ENCODE measurements at places on chromosomes 7 and 10.

DNA sequence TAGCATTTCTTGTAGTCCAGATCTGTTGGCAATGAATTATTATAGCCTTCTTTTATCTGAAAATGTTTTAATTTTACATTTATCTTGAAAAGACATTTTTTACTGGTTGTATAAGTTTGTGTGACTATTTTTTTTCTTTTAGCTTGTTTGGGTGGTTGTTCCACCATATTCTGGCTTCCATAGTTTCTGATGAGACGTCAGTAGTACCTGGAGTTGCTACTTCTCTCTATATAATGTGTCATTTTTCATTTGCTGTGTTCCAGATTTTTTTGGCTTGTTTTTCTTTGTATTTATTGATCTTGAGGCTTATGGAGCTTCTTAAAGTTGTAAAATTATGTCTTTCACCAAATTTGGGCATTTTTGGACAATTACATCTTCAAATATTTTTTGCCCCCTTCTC is 168.8 kb downstream of the DNAJB6 start:
- DNase-seq = no peak

- DNase-seq = peak; percentile 47
These were observed 687 bp downstream of the HELLS start for GRCh38 chr10:94546049-94546900.

GRCh38 chr7:69211336-69211735 is 386.9 kb upstream of the AUTS2 start:
- DNase-seq = no peak

- no peak for DNase-seq
These were observed 141.2 kb downstream of the LYZL1 start for GRCh38 chr10:29430101-29430500.

DNA sequence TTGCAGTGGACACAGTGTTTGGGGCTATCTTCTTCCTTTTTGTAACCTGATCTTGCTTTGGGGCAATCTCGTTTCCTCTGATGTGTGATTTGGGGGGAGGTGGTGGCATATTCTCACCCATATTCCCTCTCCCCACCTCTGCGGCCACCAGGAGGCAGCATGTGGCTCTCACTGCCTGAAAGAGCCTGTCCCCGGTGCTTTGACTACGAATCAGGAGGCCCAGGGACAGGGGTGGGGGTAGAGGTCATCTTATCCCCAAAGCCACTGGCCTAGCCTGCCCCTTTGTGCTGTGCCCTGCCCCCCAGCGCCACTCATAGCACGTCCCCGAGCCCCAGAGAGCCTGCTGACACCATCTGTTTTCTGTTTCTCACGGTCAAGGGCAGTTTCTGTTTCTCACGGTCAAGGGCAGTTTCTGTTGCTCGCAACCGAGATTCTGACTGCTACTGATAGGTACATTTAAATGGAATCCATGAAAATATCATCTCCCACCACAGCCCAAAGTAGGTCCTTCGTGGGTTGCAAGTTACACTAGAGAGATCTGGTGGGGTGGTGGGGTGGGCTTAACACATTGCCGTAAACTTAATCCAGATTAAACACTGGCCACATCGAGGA is 28.2 kb downstream of the PHYH start:
- DNase-seq = peak; percentile 78

DNA sequence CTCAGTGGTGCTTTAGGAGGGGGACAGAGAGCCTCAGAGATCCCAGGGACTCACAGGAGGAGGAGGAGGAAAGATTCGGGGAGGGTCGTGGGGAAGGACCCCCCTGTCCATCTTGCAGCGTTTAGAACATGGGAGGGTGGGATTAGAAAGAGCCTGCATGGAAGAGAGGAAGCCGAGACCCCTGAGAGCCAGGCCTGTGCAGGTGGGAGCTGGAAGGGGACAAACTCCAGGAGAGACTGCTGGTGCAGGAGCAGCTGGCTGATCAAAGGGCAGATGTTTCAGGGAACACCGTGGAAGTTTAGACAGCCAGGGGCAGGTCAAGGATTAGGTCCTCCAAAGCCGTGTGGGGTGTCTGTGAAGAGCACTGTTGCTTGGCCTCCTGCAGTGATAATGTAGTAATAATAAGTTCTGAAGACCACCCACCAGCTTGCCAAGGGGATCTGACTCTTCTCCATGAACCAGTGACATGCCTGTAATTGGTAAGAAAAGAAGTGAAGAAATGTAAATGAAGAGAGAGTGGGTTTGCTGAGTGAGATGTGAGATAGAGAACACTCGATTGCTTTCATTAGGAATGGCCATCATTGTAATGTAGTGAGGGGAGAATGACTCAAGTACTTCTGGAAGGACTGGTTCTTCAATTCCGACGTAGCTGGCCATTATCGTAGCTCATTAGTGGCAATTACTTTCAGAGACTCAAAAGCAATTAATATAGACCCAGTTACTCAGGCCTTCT is 425.6 kb downstream of the PAXIP1 start:
- no peak for DNase-seq

GRCh38 chr7:76380623-76380966 is 21.8 kb upstream of the YWHAG start:
- DNase-seq = no peak

DNA sequence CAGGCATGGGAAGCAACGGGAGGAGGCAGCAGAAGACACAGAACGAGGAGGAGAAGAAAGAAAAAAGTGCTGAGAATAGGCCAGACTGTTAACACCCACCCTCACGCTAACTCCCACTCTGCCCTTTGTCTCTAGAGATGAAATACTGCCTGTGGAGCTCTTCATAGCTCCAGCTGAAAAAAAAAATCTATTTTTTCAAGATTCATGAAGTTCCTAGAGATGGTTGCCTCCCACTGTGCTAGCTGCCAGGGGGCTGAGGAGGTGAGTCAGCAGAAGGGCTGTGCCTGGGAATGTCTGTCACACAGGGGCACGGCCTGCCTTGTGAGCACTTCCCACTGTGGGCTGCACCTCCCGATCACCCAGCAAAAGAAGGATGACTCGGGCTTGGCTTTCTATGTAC is 144.5 kb downstream of the RNF216 start:
- DNase-seq = no peak

GRCh38 chr7:97015279-97015678 is 9.4 kb downstream of the DLX5 start:
- DNase-seq = no peak

DNA sequence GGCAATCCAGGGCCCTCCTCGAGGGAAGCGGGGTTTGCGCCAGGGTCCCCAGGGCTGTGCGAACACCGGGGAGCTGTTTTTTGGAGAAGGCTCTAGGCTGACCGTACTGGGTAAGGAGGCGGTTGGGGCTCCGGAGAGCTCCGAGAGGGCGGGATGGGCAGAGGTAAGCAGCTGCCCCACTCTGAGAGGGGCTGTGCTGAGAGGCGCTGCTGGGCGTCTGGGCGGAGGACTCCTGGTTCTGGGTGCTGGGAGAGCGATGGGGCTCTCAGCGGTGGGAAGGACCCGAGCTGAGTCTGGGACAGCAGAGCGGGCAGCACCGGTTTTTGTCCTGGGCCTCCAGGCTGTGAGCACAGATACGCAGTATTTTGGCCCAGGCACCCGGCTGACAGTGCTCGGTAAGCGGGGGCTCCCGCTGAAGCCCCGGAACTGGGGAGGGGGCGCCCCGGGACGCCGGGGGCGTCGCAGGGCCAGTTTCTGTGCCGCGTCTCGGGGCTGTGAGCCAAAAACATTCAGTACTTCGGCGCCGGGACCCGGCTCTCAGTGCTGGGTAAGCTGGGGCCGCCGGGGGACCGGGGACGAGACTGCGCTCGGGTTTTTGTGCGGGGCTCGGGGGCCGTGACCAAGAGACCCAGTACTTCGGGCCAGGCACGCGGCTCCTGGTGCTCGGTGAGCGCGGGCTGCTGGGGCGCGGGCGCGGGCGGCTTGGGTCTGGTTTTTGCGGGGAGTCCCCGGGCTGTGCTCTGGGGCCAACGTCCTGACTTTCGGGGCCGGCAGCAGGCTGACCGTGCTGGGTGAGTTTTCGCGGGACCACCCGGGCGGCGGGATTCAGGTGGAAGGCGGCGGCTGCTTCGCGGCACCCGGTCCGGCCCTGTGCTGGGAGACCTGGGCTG is 26.0 kb downstream of the PRSS2 start:
- DNase-seq = peak; percentile 58

- no peak for DNase-seq
These were observed 56.1 kb downstream of the MKI67 start for GRCh38 chr10:128070161-128070560.

DNA sequence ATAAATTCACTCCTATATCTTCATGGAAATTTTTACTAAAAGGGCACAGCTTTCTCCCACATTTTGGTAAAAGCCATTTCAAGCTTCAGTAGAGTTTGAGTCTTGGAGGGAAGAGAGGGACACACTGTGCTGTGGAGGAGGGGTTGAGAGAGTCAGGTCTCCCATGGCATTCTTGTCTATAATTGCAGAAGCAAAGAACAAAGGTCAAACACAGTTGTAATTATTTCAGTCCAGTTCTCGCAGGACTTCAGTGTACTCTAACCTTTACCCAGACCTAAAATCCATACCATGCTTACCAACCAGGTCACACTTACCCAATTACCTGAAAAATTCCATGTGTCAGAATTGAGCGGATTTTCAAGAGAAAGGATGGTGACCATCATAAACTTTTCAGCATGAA is 298.4 kb downstream of the XPNPEP1 start:
- DNase-seq = no peak

DNA sequence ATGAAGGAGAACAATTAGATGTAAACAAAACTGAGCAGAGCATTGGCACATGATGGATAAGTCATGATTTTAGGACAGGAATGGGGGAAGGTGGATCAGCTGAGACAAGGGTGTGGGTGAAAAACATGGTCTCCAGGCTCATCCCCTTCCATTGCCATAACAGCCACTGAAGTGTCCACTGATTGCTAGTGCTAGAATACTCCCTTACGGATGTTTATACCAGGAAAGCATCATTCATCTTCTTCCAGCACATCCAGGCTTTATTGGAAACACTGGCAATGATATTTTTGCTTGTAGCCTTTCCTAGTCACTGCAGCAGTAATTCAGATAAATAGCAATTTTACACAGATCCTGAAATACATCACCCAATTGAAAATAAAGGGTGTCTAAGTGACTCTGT is 259.5 kb downstream of the PLXDC2 start:
- no peak for DNase-seq

GRCh38 chr7:118142012-118142411 is 42.0 kb upstream of the LSM8 start:
- no peak for DNase-seq

GRCh38 chr7:77827999-77828398 is 29.4 kb downstream of the PHTF2 start:
- DNase-seq = no peak

- no peak for DNase-seq
These were observed 157.7 kb downstream of the ADAM12 start for GRCh38 chr10:126230587-126230986.

DNA sequence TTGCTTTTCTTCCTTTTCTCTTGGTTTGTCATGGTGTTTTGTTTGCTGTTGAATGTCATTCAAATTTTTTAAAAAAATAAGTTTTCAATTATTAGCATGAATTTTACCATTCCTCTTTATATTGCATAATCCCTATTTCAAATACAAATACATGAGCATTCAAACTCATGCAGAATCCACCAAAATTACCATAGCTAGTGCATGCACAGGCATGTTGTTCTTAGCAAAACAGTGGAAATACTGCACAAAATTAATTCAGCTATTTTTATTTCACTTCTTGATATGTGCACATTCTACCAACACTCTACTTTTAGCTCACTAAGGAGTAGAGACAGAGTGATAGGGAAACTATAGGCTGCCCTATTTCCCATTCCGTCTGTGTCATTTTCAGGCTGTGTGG is 670.1 kb upstream of the LRRN3 start:
- no peak for DNase-seq

DNA sequence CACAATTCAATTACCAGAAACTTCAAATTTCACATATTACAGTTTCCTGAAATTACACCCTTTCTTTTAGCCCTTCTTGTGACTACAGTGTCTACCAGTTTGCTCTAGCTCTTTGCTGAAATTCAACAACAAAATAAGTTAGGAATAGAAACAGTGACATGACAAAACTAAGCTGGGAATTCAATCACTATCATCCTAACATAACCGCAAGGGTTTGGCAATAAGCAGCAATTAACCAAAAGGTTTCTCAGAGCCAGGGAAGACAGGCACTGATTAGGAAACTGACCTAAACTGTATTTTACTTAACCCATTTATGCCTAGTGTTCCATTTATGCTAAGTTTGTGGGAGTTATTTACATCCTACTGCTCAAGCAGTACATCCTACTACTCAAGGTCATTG is 31.3 kb downstream of the HIBADH start:
- no peak for DNase-seq

GRCh38 chr10:104591441-104591840 is 49.6 kb upstream of the SORCS3 start:
- DNase-seq = no peak

DNA sequence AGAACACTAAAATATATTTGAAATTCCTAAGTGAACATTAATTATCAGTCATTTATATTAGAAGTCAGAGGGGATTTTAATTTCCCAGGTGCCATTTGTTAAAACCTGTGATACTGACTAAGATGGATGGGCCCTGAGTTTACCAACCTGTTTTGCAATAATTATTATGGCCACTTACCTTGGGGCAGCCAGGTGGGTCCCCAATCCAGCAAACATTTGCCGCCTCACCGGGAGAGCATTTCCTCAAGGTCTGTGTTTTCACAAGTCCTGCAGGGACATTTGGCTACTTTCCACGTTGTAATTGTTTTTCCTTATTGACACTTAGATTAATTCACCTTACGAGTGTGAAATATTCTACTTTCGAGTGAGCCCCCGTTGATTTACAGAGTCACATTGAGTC is 251.2 kb upstream of the PPP2R2D start:
- DNase-seq = no peak

- no peak for DNase-seq
These were observed 129.7 kb downstream of the RELN start for GRCh38 chr7:103859709-103860108.

- no peak for DNase-seq
These were observed 121.5 kb upstream of the PRSS58 start for GRCh38 chr7:142379201-142379885.

GRCh38 chr7:11077816-11078215 is 104.1 kb downstream of the PHF14 start:
- no peak for DNase-seq

DNA sequence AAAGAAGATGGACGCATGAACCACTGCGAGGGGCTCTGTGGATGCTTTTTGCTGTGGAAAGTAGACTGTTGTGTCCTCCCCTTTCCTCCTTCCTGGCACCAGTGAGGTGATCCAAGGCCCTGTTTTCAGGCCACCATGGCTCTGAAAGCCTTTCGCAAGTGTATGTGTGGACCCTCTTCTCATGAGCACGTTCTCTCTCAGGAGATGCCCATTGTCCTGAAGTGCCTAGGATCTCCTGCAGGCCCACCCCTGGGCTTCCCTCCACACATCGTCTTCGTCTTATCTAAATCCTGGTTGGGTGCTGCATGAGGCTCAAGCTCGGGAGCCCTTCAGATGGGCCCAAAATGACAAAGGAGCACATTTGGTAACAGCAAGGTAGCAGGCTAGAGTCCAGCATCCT is 188.2 kb downstream of the PTPN20 start:
- DNase-seq = no peak
